A549 (cell line): ENCODE measurements at places on chromosomes 4 and X.

- no peak for DNase-seq
Measured at GRCh38 chr4:138338840-138339239, 96.7 kb upstream of the SLC7A11 start.

GRCh38 chr4:20623939-20624338 lies 76.3 kb upstream of the PACRGL start:
- DNase-seq: no peak

DNA sequence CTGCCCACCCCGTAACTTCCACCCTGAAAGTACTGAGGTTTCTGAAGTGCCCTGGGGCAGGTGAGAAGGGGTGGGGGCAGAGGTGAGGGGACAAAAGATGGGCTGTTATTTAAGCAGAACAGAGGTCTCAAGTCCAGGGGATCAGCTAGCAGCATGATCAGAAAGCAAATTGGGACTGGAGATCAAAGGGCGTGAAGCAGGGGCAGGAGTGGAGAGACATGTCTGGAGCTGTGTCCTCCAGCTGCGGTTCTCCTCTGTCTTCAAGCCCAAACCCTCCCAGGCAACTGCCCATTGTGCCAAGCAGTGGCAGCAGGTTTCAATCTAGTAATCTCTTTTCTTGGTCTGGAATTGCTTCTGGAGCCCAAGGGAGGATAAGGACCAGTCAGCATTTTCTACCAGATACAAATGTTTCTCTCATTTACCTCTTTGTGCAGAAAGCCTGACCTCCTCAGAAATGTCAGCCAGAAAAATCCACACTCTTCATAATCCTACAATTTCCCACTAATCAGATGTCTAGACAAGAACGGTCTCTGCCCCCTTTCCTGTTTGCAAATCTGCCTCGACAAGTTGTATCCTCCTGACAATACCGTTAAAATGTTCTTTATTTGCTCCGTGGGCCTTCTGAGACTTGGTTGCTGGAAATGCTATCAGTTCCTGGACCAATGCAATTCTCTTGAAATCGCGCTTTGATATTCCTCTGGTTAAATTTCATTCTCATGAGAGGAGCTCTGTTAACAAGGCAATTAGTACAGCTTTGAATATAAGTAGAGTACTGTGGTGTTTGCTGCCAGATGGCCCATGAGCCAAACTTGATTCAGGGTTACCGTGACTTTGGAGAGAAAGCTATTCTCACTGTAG lies 23.2 kb upstream of the RASL11B start:
- no peak for DNase-seq

GRCh38 chr4:139129206-139129605 lies 47.8 kb downstream of the ELF2 start:
- DNase-seq: no peak

DNA sequence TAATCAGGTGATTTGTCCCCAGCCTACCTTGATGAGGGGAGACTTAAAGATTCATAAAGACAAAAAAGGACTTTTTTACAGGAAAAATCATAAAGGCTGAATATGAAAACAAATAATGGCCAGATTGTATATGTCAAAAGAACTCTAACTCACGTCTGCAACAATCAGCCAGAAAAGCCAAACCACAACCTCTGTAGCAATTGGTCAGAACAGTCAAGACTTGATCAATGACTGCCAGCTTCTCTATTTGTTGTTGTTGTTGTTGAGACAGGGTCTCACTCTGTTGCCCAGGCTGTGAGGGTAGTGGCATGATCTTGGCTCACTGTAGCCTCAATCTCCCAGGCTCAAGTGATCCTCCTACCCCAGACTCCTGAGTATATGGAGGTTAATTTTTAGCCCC lies 35.9 kb upstream of the PPA2 start:
- no peak for DNase-seq

DNA sequence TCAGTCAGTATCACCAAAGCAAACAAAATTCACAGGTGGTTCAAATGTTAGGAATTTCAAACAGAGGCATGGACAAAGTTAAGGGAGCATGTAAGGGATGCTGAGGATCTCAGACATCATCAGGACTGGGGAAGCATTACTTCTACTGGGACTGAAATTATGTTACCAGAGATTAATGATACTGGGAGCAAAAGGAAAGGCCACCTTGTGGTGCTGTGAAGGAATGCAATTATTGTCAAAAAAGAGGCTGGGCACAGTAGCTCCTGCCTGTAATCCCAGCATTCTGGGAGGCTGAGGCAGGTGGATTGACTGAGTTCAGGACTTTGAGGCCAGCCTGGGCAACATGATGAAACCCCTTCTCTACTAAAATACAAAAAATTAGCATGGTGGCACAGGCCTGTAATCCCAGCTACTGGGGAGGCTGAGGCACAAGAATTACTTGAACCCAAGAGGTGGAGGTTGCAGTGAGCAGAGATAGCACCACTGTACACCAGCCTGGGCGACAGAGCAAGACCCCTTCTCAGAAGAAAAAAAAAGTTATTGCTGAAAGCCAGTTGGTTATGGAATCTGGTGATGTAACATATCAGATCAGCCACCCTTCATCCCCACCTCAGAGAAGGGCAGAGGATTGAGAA lies 954.3 kb downstream of the PCDH7 start:
- DNase-seq: no peak

DNA sequence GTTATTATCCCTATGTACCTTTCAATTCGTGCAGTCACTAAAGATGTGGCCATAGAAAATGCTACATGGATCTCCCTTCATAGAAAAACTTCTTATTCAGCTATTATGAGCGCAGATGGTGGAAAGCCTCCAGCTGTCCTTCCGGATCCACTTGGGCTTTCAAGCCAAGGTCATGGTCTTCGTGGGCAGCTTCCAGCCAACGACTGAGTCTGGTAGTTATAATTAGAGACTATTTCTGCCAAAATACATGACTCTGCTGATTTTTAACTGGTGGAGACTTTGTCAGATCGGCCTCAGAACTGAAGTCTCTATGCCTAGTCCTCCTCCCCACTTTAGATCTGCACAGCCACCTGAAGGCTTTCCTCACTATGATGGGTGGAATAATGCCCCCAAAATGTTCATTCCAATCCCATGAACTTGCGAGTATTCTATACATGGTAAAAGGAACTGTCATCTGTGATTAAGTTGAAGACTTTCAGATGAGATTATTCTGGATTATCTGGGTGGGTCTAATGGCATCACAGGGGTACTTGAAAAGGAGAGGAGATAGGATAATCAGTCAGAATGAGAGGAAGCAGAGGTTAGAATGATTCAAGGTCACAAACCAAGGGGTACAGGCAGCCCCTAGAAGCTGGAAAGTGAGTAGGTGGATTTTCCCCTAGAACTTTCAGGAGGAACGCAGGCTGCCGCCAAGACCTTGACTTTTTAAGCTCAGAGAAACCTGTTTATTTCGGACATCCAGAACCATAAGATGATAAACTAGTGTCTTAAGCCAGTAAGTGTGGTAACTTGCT lies 171.1 kb upstream of the CXCL13 start:
- DNase-seq: no peak

DNA sequence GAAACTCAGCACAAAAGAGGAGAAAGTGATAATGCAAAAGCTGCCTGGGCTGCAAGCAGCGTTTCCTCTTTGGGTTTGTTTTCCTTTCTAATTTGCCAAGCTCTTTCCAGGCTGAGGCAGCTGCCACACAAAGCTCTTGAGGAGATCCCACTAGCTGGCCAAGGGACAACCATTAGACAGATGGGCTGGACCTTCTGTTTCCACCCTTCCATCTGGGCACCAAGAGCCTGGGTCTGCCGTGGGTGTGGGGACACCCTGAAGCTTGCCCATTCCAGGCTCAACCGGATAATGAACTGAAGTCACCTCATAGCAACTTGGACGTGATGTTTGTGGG lies 194.6 kb upstream of the C1QTNF7 start:
- DNase-seq: no peak

DNA sequence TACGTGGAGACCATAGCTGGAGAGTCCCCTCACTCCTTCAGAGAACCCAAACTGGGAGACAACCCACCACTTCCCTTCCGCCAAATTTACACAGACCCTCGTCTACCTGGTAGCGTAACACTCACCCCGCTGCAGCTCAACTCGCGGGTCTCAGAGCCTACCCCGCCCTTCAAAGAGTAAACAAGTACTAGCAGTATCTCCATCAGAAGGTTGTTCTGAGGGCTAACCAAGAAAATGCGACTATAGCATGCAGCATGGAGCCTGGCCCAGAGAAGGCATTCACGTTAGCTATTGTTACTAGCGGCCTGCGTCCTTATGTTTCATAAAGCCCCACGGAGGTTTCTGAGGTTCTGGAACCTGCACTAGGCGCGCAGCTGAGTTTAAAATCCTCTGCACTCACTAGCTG lies 531 bp upstream of the MANBA start:
- DNase-seq: no peak

DNA sequence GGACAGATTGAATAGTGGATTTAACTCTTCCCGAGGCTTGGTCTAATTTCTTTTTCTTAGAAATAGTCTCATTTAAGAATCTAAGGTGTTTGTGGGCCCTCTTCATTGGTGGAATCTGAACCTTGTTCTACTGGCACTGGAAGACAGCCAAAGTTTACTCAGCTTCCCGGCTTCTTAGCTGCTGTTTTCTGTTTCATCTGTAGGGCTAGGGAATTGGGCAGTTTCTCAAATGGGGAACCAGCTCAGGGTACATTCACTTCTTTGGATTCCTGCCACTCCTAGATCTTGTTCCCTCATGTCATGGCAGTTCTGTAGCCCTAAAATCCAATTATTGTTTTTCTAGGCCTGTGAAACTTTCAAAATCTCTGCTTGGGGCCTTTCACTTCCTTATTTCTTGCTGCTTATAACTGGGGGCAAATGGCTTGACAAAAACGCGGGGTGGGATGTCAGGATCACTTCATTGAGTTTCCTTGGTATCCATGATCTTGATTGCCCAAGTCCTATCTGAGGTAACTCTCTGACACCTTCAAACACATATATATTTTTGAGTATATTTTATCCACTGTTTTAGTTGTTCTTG lies 985.0 kb downstream of the C4orf33 start:
- DNase-seq: no peak
